ENCODE measurements at places on chromosomes 6 and 20. TPM values are rescaled to one million over a fixed set of nuclear protein-coding genes. Genes with fewer than 3 reads are reported as not detected.
A peak's percentile ranks its signal among the peaks of the same experiment; 100 is the strongest.

The MRPL14 gene
- 41.2 TPM for total RNA-seq

DNA sequence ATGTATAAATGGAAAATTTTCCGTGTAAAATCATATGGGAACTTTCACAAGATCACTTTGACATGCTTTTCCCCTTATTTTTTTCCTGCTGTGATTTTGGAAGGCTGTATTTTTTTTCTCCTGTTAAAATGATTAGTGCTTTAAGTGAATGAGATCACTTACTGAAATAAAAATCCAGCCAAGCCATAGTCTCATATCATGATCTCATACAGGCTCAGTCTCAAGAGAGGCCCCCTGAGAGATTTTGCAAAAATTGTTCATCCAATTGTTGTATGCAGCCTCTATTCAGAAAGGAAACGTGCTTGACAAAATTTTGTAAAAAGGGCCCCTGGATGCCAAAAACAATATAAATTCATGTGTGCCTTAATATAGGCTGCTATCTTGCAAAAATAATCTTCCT lies 528.2 kb downstream of the HDGFL1 start:
- DNase-seq: no peak

DNA sequence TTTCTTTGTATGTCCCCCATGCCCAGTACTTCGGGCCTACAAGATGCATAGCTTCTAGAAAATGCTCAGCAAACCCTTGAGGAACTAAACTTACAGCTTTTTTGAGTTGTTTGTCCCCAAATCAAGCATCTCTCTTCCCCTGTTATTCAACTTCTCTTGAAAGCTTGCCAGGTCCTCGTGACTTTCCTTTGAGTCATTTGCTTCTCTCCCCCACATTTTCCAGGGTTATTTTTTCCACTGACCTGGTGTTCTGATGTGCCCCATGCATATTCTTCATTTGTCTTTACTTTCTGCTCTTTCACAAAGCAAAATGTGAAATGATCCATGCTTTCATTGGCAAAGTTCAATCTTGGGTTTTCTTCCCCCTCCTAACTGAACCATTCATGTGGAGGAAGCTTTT lies 204.8 kb downstream of the TFAP2A start:
- DNase-seq: peak; percentile 22

DNA sequence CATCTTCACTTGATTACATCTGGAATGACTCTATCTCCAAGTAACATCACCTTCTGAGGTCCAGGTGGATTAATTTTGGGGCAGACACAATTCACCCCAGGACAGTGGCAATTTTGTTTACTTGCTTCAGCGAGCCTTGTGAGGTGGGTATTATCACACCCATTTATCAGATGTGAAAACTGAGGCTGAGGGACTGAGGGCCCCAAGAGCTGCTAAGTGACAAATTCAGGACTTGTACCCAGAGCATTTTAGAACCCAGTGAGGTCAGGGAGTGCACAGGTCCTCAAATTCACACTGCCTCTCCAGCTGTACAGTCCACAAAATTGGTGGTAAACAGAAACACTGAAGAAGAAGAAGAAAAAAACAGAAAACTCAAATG lies 125.2 kb upstream of the PMEPA1 start:
- DNase-seq: no peak

GRCh38 chr6:90347411-90347851 lies 50.8 kb upstream of the BACH2 start:
- DNase-seq: no peak

GRCh38 chr6:134467620-134468019 lies 149.7 kb upstream of the SGK1 start:
- no peak for DNase-seq

GRCh38 chr20:16385462-16385861 lies 187.8 kb downstream of the KIF16B start:
- DNase-seq: no peak

DNA sequence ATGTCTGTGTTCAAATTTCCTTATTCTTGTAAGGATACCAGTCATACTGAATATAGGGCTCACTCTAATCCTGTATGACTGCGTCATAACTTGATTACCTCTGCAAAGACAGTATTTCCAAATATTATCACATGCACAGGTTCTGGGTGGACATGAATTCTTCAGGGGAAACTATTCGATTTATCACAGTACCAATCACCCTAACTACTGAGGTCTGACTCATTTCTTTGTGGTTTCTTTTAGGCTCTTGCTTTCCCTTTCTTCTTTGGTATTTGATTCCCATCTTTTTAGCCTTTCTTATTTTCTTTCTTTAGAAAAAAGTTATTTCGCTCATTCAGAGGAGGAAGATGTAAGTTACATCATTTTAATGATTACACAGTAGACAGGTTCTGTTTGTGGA lies 40.3 kb upstream of the TBX18 start:
- DNase-seq: no peak

- DNase-seq: no peak
These were observed 3.3 kb downstream of the RNF144B start for GRCh38 chr6:18390476-18390875.

GRCh38 chr20:24017458-24017755 lies 28.8 kb upstream of the GGTLC1 start:
- no peak for DNase-seq

GRCh38 chr6:135212935-135213334 lies 31.8 kb downstream of the MYB start:
- DNase-seq: no peak

- no peak for DNase-seq
These were observed 30.0 kb downstream of the CDKAL1 start for GRCh38 chr6:20564269-20564668.

- no peak for DNase-seq
These were observed 173.1 kb downstream of the ZMYND8 start for GRCh38 chr20:47183367-47183766.

The LY6G5C gene
- total RNA-seq: 2.5 TPM

GRCh38 chr6:170089963-170090362 lies 200.9 kb downstream of the DLL1 start:
- DNase-seq: peak; percentile 24

- no peak for DNase-seq
These were observed 61.3 kb upstream of the CARMIL1 start for GRCh38 chr6:25217829-25218228.

DNA sequence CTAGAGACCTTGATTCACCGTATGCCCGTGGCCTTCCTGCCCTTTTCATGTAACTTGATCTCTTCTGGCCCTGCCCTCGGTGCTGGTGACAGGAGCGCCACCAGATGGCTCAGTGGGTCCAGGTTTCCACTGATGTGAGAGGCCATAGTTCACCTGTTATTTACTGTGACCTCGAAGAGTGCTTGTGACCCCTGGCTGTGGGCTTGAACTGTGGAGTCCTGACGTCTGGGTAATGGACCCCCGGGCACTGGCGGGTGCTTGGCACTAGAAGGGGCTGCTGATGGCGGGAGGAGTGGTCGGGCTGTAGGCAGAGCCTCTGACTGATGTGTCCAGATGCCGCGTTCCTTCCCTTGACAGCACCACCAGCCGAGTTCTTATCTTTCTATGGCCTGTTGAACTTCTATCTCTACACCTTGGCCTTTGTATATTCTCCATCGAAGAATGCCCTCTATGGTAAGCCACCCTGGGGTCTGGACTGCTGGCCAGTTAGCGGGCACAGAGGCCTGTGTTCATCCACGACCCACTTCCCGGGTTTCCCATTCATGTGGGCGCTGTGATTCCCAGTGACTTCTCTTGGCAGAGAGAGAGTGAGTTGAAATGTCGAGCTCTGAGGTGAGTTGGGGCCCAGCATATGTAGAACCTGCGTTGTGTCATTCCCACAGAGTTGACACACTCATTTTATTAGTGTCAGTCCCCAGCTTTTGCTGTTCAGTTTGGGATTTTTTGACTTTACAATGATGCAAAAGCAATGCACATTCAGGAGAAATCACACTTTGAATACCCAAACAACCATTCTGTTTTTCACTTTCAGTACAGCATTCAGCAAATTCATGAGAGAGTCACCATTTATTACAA lies 14.9 kb downstream of the DYNLT1 start:
- peak; percentile 32 for DNase-seq

- no peak for DNase-seq
These were observed 113.6 kb downstream of the ARID1B start for GRCh38 chr6:156890627-156891314.

- peak; percentile 58 for DNase-seq
These were observed 107.1 kb downstream of the COL12A1 start for GRCh38 chr6:75098709-75099108.

The TMEM217 gene
- total RNA-seq: 0.62 TPM

- peak; percentile 85 for DNase-seq
These were observed 724 bp downstream of the CDKN1A start for GRCh38 chr6:36679043-36679833.

The SIRPD gene
- not detected for total RNA-seq

- DNase-seq: no peak
These were observed 186.9 kb downstream of the LMBRD1 start for GRCh38 chr6:69609836-69610472.

GRCh38 chr6:91043751-91044150 lies 456.9 kb upstream of the MAP3K7 start:
- no peak for DNase-seq

The ZNF165 gene
- total RNA-seq: 0.24 TPM

The DPPA5 gene
- not detected for total RNA-seq

- peak; percentile 79 for DNase-seq
These were observed 24.9 kb downstream of the SASH1 start for GRCh38 chr6:148367411-148368024.
